MCF 10A (cell line): ENCODE measurements at places on chromosomes 13 and 19. TPM values are rescaled to one million over a fixed set of nuclear protein-coding genes. Genes with fewer than 3 reads are reported as not detected.

DNA sequence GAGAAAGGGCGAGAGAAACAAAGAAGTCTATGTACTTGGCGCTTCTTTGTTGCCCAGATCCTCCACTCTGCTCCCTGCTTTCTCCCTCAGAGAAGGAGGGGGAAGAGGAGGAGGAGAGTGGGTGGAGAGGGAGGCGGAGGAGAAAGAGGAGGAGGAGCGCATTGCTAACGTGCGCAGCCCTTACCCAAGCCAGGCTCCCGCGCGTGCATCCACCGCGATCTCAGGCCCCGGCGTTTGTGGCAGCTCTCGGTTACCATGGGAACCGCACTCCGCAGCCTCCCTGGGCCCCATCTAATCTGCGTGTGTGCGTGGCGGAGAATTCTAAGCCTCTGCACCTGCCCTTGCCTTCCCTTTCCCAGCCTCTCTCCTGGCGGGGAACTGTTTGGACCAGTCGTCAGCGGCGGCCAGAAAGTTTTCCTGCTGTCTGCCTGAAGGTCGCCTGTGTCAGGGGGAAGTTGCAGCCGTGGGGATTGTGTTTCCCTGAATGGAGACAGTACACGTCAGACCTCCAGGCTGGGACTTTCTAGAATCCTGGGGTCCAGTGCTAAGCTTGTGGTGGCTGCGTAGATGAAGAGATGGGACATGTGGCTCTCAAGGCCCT lies at the start of gene ERICH6B:
ERICH6B (minus strand) TSS at position 239 of the 601 bp plus-strand sequence. CDS start 18,734 bp downstream, outside the sequence.
- DNase-seq: no peak

Gene FOXO1
- 37.1 and 37.7 TPM in 2 replicates for total RNA-seq

- DNase-seq: no peak
Measured at GRCh38 chr19:5292453-5292821, 48.2 kb downstream of the PTPRS start.

GRCh38 chr13:21616205-21616866 lies 12.4 kb upstream of the MICU2 start:
- no peak for DNase-seq

Gene RDH8
- total RNA-seq: not detected in 2 replicates

Gene C19orf33
- total RNA-seq: 343 and 381 TPM in 2 replicates

Gene ZNF823
- 0.54 and 1.9 TPM in 2 replicates for total RNA-seq

GRCh38 chr19:13804830-13805683 lies 9.8 kb downstream of the ZSWIM4 start:
- DNase-seq: no peak

- no peak for DNase-seq
Measured at GRCh38 chr19:52741951-52742485, 7.2 kb upstream of the ZNF611 start.

DNA sequence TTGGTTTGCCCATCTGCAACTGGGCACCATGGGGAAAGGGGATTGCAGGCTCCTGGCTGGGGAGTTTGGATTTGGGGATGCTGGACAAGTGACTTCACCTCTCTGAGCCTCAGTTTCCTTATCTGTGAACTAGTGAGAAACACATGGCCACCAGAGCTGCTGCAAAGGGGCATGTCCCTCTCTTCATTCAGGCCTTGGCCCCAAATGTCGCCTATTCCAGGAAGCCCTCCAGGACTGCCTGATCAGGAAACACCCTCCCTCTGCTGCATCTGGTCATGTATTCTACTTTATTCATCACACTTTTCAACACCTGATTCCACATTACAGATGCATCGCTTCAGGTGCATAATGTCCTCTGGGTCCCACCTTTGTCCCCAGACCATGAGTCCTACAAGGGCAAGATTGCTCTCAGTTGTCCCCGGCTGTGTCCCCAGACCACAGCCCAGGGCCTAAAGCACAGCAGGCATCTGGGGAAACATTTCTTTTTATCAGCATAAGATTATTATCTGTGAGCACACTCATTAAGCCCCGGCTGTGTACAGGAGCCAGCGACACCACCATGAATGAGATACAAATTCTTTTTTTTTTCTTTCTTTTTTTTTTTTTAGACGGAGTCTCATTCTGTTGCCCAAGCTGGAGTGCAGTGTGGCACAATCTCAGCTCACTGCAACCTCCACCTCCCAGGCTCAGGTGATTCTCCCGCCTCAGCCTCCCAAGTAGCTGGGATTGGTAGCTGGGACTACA lies 37.5 kb downstream of the ARRDC2 start:
- DNase-seq: no peak

Gene CEP89
- 24.7 and 28.4 TPM in 2 replicates for total RNA-seq

GRCh38 chr19:4730740-4731171 lies 7.1 kb upstream of the DPP9 start:
- peak; percentile 39 for DNase-seq

Gene ERICH4
- total RNA-seq: not detected in 2 replicates

GRCh38 chr19:44745341-44745831 lies 3.1 kb upstream of the BCL3 start:
- peak; percentile 86 for DNase-seq
